NCI-H1417 (cell line): ENCODE measurements at places on chromosomes 6 and 20.

DNA sequence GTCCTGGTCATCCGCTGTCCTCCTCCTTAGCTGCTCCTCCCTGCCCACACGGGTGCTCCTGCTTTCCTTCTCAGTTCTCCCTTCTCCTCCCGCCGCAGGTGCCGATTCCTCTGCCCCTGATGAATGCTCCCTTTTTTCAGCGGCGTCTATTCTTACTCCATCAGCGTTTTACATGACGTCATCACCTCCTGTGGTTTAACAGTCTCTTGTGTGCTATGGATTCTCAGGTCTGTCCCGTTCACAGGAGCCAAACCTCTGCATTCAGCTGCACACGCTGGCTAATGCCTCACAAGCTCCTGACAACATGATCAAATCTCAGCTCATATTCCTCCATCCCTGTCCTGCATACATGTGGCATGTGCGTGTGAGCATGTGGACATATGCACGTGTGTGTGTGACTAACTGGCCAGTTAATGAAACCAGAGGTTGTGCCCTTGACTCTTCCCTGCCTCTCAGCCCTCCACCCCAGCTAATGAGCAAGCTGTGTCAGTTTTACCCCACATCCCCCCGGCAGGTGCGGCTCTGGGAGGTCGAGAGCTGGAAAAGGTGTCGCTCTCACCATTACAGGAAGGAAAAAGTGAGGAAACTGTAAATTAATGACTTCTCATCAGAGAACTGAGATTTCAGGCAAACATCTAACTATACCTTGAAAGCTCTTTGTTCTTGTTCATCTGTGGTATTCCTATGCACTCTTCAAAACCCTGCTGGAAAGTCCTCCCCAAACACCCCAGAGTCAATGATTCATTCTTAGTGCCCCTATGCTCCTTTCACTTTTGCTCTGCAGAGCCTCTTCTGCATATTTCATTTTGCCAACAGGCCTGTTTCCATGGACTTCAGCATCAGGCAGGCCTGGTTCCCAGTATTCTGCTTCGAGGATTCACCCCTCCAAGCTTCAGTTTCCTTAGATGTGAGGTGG lies 163.1 kb downstream of the TTLL2 start:
- peak; percentile 10 for DNase-seq

DNA sequence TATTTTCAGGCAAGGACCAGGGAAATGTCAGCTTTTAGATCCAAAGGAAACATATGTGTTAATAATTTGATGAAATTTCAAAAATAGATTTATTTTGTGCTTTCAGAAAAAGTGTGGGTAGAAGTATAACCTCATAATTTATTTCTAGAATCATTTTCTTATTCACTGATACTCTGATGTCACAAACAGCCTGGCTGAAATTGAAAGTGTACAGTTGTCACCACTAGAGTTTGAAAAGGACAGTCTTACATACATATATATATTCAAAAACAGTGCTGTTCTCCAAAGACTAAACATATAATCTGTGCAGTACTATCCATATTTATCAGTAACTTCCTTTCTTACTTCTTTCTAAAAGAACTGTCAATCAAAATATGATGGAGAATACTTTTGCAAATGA lies 254.4 kb upstream of the KCNQ5 start:
- DNase-seq = no peak

DNA sequence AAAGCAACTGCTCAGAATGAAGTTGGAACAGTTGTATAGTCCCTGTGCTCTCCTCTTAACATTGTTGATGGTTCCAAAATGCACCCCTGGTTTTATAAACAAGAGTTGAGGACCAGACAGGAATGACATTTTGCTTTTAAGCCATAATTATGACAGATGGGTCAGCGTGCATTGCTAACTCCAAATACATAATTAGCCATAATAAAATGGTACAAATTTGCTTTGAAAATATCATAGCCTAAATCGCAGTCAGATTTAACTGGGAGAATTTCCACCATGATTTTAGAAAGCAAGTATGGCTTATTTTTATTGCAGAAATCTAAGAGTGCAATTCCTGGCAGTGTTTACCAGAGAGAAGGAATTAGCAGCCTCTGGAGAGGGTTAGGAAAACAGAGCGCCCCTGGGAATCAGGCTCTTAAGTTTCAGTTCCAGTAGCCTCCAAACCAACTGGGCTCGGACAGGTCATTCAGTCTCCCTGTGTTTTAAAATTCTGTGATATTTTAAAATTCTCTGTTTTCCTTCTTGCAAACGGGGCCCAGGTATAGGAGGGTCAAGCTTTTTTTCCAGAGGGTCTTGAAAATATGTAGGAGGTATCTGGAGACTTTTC lies 302.3 kb downstream of the TBC1D7 start:
- peak; percentile 62 for DNase-seq

DNA sequence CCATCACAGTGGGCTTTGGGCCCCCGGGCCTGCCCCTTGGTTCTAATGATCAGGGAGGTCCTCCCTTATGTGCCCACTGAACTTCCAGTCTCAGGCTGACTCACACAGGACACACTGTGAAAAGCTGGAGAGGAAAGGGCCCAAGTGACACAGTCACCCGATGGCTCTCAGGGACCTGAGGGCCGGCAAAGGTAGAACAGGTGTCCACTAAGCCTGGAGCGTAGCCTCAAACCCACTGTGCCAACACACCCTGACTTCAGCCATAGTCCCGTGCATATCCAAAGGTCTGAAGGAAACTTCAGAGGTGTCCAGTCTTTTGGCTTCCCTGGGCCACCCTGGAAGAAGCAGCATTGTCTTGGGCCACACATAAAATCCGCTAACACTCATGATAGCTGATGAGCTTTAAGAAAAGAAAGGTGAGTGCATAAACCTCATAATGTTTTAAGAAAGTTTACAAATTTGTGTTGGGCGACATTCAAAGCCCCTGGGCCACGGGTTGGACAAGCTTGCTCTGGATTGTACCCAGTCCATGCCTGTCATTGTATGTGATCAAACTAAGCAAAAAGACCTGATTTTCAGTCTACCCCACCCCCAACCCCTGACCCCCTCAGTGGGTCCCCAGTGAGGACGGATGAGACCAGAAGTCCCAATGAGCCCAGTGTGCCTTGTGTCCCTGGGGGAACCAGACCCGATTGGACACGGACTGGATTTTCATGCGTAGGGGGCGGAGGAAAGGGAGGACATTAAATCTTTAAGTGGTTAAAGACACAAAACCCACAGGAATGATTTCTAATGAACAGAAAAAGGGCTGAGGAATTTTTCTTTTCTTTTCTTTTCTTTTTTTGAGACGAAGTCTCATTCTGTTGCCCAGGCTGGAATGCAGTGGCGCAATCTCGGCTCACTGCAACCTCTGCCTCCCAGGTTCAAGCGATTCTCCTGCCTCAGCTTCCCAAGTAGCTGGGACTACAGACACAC lies 6.1 kb downstream of the RAMACL start:
- DNase-seq = no peak
